BJ (cell line): ENCODE measurements at places on chromosomes 7 and 10.

GRCh38 chr7:66696774-66697191, 43.8 kb upstream of the RABGEF1 start:
- no peak for DNase-seq

GRCh38 chr10:24008164-24009091, 200.5 kb upstream of the KIAA1217 start:
- peak; percentile 7 for DNase-seq

DNA sequence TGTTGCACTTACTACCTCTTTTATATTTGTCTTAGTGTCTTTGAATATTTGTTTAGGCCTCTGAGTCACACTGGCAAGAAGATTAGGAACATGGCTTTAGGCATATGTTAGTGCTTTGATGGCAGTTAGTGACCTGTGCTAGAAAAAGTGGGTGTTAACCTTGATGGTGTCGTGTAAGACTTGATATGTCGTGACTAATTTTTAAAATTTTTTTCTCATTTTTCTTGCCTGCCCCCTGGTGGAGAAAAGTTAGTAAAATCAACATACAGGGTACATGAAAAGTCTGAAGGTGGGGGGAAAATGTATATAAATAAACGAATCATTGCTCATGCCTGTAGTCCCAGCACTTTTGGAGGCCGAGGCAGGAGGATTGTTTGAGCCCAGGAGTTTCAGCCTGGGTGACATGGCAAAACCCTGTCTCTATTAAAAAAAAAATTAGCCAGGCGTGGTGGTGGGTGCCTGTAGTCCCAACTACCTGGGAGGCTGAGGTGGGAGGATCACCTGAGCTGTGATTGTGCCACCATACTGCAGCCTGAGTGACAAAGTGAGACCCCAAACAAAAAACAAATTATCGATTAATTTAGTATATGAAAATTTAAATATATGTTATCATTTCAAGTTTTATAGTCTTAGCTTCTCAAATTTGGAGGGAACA, 44.6 kb downstream of the TAX1BP1 start:
- no peak for DNase-seq

DNA sequence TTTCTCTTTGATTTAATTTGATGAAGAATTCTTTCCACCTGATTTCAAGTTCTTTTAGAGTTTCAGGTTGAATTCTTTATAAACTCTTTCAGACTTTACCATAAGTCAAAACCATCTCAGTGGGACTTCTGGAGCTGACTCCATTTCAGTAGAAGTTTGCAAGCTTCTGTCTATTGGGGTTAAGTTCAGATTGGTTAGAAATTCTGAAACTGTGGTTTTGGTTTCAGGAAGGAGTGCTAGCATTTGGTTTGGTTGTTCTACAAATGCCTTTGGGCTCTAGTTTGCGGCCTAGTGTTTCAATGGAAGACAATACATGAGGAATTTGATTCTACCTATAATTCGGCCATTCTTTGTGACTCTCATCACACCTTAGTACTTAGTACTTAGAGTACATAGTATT, 176.8 kb upstream of the RHOBTB1 start:
- DNase-seq = no peak

DNA sequence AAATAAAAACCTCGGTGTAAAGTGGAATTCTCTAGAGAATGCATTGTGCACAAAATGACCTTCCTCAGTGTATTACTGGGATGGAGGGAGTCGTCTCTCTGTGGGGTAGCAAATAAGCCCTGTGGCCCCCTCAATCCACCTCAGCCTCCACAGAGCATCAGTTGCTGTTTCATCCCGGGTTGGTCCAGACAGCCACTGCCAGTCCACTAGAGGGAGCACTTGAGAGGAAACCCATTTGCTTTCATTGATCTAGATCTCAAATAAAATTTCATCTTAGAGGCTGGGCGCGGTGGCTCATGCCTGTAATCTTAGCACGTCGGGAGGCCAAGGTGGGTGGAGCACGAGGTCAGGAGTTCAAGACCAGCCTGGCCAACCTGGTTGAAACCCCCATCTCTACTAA, 1128.7 kb downstream of the CNTNAP2 start:
- DNase-seq = no peak

- DNase-seq = no peak
Measured at GRCh38 chr10:107656932-107657331, 492.4 kb upstream of the SORCS1 start.

DNA sequence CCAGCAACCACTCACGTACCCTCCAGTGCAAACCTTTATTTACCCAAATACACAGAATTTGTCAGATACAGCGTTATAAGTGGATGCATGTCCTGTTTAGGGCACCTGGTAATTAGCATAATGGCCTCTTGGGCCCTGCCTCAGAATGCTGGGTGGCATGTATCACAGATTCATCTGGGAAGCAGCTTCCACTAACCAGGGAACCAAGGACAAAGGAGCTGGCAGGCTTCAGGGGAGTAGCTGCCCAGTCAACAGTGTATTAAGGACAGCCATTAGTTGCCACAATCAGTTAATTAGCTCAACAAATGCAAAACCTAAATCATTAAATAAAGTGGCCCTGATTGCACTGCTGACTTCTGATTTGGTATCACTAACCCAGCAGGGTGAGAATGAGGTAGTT, 105.7 kb downstream of the RAPGEF5 start:
- no peak for DNase-seq

- DNase-seq = peak; percentile 96
Measured at GRCh38 chr7:28358423-28358868, 53.9 kb upstream of the CREB5 start.

DNA sequence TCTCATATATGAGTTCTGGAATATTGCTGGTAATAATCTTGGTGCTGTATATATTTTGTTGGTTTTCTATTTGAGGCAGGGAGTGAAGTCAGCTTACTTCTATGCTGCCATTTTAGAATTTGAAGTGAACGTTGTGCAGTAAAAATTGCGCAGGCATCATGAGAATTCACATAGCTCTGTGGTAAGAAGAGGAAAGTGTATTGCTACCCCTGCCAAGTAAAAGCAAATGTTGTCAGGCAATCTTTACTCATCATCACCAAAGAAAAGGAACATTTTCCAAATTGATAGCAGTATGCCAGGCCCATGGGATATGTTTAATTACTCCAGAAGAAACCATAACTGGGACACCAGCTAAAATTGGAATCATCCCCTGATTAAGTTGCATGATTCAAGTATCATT, 13.4 kb downstream of the FEZF1 start:
- no peak for DNase-seq

- DNase-seq = peak; percentile 27
Measured at GRCh38 chr10:77641788-77642397, 4.3 kb upstream of the KCNMA1 start.

- no peak for DNase-seq
Measured at GRCh38 chr10:78214955-78215354, 181.3 kb downstream of the RPS24 start.

GRCh38 chr10:124322191-124322980, 96.3 kb downstream of the OAT start:
- no peak for DNase-seq

DNA sequence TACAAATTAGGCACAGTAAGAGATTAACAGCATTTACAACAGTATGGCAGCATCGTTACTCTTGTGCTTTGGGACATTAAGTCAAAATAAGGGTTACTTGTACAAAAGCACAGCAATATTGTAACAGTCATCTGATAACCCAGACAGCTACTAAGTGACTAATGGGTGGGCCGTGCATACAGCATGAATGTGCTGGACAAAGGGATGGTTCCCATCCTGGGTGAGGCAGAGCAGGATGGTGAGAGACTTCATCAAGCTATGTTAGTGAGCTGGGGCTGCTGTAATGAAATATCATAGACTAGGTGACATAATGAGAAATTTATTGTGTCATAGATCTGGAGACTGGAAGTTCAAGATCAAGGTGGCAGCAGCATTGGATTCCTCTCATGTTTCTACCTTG, 25.4 kb downstream of the EDRF1 start:
- DNase-seq = no peak

DNA sequence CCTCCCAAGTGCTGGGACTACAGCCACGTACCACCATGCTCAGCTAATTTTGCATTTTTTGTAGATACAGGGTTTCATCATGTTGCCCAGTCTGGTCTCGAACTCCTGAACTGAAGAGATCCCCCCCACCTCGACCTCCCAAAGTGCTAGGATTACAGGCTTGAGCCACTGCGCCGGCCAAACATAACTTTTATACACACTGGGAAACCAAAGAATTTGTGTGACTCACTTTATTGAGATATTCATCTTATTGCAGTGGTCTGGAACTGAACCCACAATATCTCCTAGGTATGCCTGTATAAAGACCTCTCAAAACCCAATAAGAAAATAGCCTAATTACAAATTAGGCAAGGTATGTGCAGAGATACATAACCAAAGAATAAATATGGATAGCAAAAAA, 182.6 kb upstream of the FEZF1 start:
- DNase-seq = no peak

GRCh38 chr10:5582736-5583135, 58.0 kb downstream of the CALML3 start:
- no peak for DNase-seq

DNA sequence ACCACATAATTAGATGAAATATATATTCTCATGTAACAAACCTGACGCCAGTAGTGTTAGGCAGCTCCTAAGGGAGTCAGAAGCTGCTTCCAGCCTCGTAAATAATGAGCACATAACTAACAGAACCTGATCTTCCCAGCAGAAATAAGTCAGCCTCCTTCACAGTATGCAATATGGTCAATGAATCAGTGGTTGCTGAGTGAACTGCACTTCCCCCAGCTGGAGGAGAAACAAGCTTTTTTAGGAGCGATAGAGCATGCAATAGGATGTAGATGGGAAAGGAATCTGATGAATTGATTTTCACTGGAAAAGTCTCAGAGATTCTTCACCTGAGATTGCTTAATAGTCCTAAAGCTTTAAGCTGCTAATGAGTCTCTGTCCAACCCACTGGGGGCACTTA, 337.2 kb upstream of the LRGUK start:
- DNase-seq = no peak

DNA sequence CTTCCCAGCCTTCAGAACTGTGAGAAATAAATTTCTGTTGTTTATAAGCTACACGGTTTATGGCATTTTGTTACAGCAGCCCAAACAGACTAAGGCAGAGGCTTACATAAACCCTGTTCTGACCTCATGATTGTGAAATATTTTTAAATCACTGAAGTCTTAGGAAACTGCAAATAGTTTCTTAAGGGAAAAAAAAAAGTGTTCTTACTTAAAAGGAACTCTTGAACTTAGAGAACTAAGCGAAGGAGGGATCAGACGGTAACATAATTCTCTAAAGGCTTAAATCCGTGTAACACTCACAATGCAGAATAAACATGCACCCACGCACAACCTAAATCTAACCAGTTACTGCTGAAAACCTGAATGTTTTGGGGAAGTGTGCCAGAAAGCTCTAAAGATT, 749.1 kb upstream of the LRRTM3 start:
- no peak for DNase-seq

- DNase-seq = peak; percentile 77
Measured at GRCh38 chr10:69348816-69349541, 67.7 kb downstream of the TACR2 start.

- no peak for DNase-seq
Measured at GRCh38 chr10:126186766-126187165, 201.5 kb downstream of the ADAM12 start.

- DNase-seq = no peak
Measured at GRCh38 chr10:127196282-127197153, at the start of gene INSYN2A. INSYN2A (minus strand) TSS chr10:127196591; CDS start chr10:127176395, 20,196 bp downstream.

- DNase-seq = no peak
Measured at GRCh38 chr7:123237-123636, 69.1 kb upstream of the FAM20C start.

DNA sequence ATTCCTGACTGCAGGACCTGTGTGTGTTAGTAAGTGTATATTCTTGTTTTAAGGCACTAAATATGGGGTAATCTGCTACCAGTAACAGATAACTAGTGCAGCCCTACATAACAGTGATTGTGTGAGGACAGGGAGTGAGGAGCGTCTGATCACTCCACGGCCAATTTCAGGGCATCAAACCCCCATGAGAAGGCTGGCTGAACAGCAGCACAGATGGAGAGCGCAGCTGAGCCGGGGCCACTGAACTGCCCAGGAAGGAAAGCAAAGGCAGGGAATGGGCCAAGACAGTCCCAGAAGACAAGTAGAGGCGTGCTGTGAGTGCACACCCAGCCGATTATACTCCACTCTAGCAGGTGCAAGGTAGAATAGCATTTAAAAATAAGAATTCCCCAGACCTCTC, 157.1 kb upstream of the CHST15 start:
- no peak for DNase-seq

GRCh38 chr10:120121768-120122167, 229.2 kb downstream of the SEC23IP start:
- DNase-seq = no peak

- no peak for DNase-seq
Measured at GRCh38 chr10:85787881-85788280, 578.7 kb downstream of the GRID1 start.

- DNase-seq = peak; percentile 37
Measured at GRCh38 chr10:104492329-104492940, 138.8 kb downstream of the CFAP58 start.

DNA sequence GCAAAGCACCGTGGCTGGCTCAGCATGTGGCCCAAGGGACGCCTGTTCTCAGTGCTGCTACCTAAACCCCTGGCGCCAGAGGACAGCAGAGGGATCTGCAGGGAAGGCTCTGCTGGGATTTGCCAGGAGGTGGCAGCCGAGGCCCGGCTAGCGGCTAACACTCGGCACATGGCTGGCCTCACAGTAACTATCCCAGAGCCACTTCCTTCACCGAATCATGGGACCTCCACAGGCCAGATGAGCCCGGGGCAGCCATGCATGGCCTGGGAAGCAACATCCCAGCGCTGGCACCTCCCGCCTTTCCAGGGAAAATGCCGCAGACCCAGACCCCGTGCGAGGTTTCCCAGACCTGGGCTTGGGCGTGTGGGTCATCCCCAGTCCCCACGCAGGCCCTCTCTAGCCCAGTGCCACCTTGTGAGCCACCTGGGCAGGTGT, 36.4 kb downstream of the DPYSL4 start:
- DNase-seq = peak; percentile 11

- DNase-seq = no peak
Measured at GRCh38 chr7:130337410-130337971, 7.1 kb upstream of the CPA5 start.

GRCh38 chr10:30977385-30977784, 54.3 kb downstream of the ZNF438 start:
- DNase-seq = no peak

- DNase-seq = no peak
Measured at GRCh38 chr10:13563481-13564445, 23.0 kb upstream of the PRPF18 start.

DNA sequence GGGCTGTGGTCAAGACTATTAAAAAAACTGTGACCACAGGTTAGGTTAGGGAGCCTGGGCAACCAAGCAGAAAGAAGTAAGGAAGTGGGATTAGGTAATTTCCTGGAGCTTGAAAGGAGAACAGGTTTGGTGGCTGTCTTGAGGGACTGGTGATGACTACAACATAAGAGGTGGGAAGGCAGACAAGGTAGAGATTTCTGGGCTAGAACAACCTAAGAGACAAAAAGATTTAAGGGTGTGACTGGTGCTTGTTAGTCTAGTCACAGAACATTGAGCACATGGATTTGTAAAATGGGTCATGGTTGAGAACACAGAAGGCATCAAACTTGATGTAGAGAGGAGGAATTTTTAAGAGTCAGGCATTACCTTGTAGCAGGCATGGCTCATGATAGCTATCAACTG, 123.7 kb upstream of the ASAH2 start:
- DNase-seq = no peak

- DNase-seq = no peak
Measured at GRCh38 chr10:107790271-107790670, 625.8 kb upstream of the SORCS1 start.
